Stimulated activated CD8-positive, alpha-beta memory T cell treated with anti-CD3 and anti-CD28 coated beads, Interleukin-15, amount 100 ng/mL, for 4 hours (primary cell): ENCODE measurements at places on chromosomes 1 and 21.

GRCh38 chr1:209219791-209220524 is 363.6 kb upstream of the CAMK1G start:
- no peak for DNase-seq

- DNase-seq, result no peak
Measured at GRCh38 chr1:92447033-92447681, 39.6 kb downstream of the GFI1 start.

DNA sequence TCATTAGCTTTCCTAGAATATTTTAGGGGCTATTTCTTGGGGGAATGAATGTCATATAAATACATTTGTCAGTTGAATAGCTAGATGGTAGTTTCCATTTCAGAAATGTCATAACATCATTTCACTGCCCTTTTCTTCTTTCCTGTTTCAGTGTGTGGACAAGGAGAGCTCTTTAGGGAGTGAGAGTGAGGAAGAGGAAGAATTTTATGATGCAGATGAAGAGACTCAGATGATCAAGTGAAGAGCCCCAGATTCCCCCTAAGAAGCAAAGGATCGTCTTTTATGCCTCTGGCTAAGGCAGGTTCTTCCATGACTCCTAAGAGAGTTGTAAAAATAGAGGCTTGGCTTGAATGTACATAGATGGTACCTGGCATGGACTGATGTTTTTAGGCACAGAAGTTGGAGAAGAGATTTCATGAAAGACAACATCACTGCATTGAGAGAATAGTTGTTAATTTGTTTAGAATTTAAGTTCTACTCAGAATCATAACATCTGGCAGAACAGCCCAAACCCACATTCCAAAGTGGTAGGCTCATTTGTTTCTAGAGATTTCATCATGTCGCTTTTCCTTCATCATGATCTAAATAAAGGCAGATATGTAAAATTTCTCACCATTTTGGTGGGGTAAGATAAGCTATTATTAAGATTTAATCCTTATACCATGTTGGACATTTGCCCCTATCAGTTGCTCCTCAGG is 44.2 kb upstream of the MAB21L3 start:
- DNase-seq, result no peak

GRCh38 chr1:85596947-85597346 is 16.4 kb downstream of the CCN1 start:
- no peak for DNase-seq

GRCh38 chr1:176211396-176212165 is 4.5 kb upstream of the COP1 start:
- DNase-seq, result no peak

- DNase-seq, result no peak
Measured at GRCh38 chr1:160858097-160858496, 4.6 kb downstream of the CD244 start.

DNA sequence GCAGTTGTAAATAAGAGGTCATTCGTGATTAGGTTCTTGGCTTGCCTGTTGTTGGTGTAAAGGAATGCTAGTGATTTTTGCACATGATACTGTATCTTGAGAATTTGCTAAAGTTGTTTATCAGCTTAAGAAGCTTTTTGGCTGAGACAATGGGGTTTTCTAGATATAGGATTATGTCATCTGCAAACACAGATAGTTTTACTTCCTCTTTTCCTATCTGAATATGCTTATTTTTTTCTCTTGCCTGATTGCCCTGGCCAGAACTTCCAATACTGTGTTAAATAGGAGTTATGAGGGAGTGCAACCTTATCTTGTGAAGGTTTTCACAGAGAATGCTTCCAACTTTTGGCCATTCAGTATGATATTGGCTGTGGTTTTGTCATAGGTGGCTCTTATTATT is 576.1 kb upstream of the RGS18 start:
- no peak for DNase-seq

GRCh38 chr1:209825591-209826434 is 2.0 kb upstream of the UTP25 start:
- no peak for DNase-seq

GRCh38 chr1:118204105-118204504 is 19.1 kb upstream of the SPAG17 start:
- no peak for DNase-seq

DNA sequence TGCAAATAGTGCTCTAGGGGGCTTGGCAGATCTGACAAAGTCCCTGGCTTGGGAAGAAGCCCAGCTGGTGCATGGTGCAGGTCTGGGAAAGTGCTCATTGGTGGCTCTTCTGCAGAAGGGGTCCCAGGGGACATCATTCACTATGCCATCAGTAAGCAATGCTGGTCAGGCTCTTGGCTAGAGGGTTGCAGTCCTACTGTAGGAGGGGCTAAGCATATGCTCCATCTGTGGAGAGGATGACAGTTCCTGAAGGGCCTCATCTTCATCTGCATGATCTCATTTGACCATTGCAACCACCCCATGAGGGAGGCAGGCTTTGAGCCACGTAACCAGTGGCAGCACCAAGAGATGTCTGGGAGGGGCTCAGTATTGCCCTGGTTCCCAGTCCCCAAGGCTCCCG is 31.5 kb upstream of the VASH2 start:
- DNase-seq, result no peak

DNA sequence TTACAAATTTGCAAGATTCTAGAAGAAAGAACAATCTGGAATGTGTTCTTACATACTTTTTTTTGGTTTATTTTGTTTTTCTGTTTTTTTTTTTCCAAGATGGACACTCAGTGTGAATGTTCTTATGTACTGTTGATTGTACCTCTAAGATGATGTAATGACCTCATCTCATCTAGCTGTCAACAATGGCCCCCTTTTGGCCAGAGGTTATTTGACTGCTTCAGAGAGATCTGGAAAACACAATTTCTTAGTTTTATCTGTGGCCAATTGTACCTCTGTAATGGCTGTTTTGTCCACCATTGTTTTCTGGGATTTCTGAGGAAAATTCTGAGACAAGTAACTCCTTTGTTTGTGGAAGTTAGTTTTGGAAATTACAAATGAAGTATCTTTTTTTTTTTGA is 38.9 kb downstream of the ST6GALNAC3 start:
- DNase-seq, result no peak

DNA sequence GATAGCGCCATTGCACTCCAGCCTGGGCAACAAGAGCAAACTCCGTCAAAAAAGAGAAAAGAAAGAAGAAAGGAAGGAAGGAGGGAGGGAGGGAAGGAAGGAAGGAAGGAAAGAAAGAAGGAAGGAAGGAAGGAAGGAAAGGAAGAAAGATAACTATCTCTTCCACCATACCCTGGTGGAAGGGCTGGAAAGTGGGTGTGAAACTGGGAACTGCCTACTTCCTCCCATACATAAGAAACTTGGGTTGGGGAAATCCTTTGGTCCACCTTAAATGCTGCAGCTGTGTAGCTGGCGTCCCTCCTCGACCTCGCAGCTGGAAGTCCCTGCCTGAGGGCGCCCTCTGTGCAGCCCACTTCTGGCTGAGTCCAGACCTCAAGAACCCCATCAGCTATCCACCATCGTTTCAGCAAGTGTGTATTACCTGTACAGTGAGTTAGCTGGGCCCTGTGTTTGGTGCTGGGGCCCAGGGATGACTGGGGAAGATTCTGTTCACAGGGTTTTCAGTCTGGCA is 4.6 kb upstream of the FAM167B start:
- DNase-seq, result no peak

DNA sequence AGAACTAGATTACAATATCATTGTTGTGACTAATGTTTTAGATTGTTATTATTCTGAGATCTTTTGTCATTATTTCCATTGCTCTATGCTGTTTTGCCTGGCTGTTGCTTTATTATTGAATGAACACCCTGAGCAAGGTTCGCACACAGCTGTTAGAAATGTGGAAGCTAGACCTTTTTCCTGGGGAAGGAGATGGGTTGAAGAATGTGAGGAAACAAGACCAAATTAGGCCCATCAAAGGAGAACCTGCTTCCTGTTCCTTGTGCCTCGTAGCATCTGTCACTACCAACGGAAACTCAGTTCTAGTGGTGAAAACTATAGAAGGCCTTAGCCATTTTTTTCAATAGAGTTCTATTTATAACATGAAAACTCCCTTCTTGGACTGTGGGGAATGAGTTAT is 68.7 kb downstream of the RGL1 start:
- DNase-seq, result no peak

DNA sequence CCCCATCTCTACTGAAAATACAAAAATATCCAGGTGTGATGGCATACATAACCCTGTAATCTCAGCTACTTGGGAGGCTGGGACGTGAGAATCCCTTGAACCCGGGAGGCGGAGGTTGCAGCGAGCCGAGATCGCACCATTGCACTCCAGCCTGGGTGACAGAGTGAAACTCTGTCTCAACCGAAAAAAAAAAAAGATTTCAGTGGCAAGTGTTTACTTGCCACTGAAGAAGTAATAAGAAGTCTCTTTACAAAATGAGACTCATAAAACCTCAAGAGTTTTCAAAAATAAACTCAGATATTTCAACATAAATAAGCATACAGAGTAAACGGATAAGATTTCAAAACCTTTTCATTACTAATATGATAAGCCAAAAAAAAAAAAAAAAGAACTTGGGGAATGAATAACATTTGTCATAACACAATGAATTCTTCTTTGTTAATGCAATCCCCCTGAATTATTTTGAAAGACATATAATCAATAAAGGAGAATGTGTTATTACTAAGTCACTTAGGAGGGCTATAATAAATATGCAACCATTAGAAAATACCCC is 34.2 kb upstream of the EXO1 start:
- DNase-seq, result no peak

DNA sequence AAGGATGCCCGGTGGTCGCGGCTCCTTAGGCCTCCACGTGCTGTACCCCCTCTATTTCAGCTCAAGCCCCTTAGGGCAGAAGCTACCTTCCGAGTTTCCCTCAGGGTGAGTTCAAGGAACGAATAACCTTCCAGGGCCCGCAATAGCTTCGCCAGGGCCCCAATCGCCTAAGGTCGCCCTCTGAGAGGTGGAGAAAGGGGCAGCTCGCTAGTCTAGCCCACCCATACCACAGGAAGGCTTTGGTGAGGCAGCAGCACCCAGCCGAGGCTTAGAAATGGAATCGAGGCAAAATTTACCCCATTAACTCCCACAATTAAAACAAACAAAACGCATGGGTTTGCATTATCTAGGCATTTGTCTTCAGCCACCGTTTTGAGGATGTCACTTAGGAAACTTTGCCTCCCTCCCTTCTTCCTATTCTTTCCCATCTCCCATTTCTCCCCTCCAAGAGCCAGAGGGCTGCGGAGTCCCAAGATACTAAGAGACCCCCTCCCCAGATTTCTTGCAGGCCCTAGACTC is 954 bp downstream of the WNT2B start:
- no peak for DNase-seq

DNA sequence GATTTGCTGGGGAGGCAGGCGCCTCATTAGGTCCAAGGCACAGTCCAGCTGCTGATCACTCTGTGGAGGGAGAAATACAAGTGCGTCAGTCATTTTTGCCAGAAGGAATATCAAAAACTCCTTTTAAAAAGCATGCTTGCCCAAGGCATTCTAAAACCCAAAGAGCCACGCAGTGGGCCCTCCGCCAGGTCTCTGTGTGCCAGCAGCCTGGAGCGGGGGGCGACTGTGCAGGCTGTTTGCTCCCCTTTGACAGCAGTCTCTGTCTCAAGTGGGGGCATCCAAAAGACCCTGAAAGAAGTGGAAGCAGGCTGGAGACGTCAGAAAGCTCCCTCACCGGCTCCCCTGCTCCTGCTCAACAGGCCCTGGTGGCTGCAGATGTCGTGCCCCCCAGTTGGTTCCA is 65.6 kb downstream of the CAPZB start:
- DNase-seq, result no peak

GRCh38 chr21:34219334-34220060 is 144.3 kb upstream of the KCNE2 start:
- DNase-seq, result no peak

GRCh38 chr1:167288390-167289074 is 67.8 kb downstream of the POU2F1 start:
- DNase-seq, result no peak

- no peak for DNase-seq
Measured at GRCh38 chr1:91889717-91890459, 3.9 kb upstream of the TGFBR3 start.
